Tongue (tissue), 3 donors: ENCODE measurements at places on chromosomes 4 and X. TPM values are rescaled to one million over a fixed set of nuclear protein-coding genes. Genes with fewer than 3 reads are reported as not detected.

GRCh38 chrX:21167011-21167410 lies 207.2 kb upstream of the CNKSR2 start:
- DNase-seq: no peak

- peak; percentile 62 for DNase-seq
Measured at GRCh38 chr4:118918388-118918787, 29.7 kb downstream of the SYNPO2 start.

GRCh38 chr4:124685851-124686250 lies 26.7 kb downstream of the ANKRD50 start:
- DNase-seq: no peak

GRCh38 chr4:185411849-185412248 lies 13.9 kb downstream of the UFSP2 start:
- DNase-seq: no peak

DNA sequence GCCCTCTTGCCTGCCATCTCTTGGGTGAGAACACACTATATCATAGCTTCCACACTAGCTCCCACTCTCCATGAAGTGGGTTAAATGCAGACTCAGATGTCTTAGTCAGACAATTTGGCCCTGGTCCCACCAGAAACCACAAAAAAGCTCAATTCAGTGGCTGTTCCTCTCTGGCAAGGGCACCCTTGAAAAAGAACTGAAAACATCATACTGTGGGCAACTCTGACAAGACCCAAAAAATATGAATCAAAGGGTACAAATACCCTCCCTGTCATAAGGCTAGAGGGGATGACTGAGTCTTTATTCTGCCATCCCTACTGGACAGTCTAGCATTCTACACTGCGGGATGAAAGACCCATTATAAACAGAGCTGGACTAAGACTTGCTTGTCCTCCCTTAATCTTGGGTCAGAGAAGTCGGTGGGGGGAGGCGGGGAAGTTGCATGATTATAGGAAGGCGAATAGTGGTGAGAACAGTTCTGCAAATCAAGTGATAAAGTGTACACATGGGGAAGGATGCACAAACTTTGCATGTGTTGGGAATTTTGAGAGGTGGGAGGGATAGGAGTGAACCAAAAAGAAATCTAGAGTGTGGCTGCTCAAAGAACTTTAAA lies 172.1 kb downstream of the OPHN1 start:
- peak; percentile 1 for DNase-seq

GRCh38 chr4:787561-787981 lies 38.4 kb downstream of the CPLX1 start:
- DNase-seq: no peak

GRCh38 chr4:6124386-6125102 lies 75.8 kb downstream of the JAKMIP1 start:
- DNase-seq: no peak

GRCh38 chr4:1519787-1520661 lies 113.8 kb upstream of the NKX1-1 start:
- no peak for DNase-seq

GRCh38 chrX:134743091-134743490 lies 84.8 kb upstream of the PLAC1 start:
- DNase-seq: peak; percentile 71

GRCh38 chr4:185115827-185116232 lies 27.2 kb upstream of the SLC25A4 start:
- DNase-seq: peak; percentile 76

Gene MAMLD1
- total RNA-seq: 3.5 TPM

DNA sequence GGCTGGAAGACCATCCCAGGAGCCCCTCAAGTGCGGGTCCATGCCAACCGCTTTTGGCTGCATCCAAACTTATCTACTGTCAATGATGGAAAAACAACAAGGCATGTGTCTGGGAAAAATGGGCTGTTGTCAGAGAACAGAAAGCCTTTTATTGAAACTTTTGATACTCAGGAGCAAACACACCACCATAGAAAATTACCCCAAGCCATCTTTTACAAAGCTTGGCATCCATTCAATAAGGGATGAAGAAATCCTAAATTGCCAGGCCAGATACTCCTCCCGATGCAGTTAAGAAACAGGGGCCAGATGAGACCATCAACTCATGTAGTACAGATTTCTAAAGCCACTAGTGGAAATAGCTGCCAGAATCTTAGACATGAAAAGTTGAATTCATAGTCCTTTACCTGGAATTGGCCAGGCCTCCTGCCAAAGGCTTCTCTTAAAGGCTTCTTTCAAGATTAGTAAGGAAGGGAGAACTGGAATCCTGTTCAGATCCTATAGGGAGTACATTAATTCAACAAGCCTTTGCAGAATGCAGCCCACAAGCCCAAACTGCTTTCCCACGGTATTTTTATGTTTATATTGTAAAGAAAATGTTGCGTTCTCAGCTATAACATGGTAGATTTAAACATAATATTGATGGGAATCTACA lies 145.4 kb upstream of the MAP3K15 start:
- peak; percentile 40 for DNase-seq

GRCh38 chr4:100268789-100269188 lies 78.5 kb upstream of the DDIT4L start:
- no peak for DNase-seq

GRCh38 chr4:76830964-76831703 lies 66.8 kb downstream of the SOWAHB start:
- DNase-seq: peak; percentile 49

- DNase-seq: no peak
Measured at GRCh38 chr4:170723171-170723570, 633.4 kb upstream of the AADAT start.

GRCh38 chrX:63761639-63762038 lies 23.4 kb downstream of the ARHGEF9 start:
- DNase-seq: no peak

DNA sequence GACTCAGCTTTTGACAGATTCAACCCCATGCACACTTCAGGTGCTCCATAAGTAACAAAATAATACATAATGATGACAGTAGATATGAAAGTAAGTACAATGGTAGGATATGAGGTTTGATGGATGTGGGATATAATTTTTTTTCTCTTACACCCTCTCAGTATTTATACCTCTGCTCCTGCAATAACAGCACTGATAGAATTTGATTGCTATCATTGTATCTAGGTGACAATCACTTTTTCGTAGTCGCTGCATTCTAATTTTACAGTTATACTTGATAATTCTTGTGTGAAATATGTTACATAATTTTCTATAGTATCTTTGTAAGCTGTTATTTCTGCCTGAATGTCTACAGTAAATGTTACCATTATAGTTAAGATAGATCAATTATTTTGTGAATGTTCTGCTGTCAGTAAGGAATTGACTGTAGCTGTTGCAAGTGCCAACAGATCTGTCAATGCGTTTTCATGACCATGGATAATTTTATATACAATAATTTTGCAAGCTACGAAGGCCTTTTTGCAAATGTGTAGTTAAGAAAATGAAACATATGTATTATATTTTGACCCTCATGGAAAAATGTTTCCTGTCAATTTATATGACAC lies 128.9 kb downstream of the BANK1 start:
- no peak for DNase-seq

Gene VCX3B
- total RNA-seq: not detected

Gene SLC25A5
- 127 TPM for total RNA-seq

- DNase-seq: peak; percentile 10
Measured at GRCh38 chr4:88528861-88529260, 5.3 kb upstream of the PYURF start.

DNA sequence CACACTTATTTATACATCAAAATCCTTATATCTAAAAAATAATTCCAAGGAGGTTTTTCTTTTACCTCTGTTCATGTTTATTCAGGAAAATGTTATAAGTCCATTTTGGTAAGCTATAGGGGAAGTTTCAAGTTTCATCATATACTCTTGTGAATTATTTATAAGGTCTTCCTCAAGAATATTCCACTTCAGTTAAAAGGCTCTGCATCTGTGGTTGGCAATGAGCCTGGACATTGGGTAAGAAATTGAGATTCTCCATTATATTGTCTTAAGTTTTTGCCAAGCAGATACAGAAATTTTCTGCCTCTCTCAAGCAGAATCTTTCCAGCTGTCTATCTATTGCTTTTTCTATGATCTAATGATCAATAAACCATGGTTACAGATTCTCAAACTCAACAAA lies 641.9 kb downstream of the NLGN4X start:
- no peak for DNase-seq

GRCh38 chr4:125350470-125351135 lies 35.8 kb downstream of the FAT4 start:
- no peak for DNase-seq

GRCh38 chr4:183563874-183564273 lies 59.0 kb downstream of the ING2 start:
- DNase-seq: no peak

Gene DRD5
- 1.1 TPM for total RNA-seq

Gene KCNE5
- 33.6 TPM for total RNA-seq

Gene CENPI
- 11.2 TPM for total RNA-seq

DNA sequence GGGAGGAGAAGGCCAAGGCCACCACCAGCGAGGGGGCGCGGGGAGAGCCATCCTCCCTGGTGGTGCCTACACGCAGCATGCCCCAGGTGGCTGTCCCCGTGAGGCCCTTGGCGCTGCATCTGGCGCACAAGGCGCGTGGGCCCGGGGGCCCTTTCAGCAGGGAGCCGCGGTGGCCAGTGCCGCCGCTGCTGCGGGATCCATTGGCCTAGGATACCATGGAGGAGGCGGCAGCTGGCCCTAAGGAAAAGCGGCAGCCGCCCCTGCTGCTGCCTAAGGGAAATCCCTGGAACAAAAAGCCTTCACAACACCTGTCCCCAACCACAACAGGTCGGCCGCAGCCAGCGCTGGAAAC lies 1059.6 kb downstream of the TECRL start:
- DNase-seq: no peak

DNA sequence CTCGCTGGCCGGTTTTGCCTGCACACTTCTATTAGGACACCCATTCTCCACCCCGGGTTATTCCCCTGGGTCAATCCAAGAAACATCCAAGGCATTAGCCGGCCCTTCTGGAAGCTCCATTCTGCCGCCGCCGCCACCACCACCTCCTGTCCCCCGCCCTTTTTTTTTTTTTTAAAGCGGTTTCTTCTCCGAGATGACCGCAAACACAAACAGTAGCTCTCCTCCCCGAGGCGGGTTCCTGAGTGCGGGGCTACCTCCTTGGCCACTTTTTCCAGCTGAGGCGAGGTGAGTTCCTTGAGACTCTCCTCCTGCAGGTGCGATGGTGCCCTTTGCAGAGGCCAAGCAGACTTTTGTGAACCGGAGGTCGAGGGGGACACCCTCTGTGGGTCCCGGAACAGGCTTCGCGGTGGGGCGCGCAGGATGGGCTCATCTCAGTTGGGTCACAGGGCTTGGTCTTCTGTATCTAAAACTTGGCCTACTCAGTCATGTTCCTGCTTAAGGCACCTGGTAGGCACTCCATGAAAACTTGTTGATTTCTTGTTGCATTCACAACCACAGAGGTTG lies 930 bp downstream of the NWD2 start:
- no peak for DNase-seq

DNA sequence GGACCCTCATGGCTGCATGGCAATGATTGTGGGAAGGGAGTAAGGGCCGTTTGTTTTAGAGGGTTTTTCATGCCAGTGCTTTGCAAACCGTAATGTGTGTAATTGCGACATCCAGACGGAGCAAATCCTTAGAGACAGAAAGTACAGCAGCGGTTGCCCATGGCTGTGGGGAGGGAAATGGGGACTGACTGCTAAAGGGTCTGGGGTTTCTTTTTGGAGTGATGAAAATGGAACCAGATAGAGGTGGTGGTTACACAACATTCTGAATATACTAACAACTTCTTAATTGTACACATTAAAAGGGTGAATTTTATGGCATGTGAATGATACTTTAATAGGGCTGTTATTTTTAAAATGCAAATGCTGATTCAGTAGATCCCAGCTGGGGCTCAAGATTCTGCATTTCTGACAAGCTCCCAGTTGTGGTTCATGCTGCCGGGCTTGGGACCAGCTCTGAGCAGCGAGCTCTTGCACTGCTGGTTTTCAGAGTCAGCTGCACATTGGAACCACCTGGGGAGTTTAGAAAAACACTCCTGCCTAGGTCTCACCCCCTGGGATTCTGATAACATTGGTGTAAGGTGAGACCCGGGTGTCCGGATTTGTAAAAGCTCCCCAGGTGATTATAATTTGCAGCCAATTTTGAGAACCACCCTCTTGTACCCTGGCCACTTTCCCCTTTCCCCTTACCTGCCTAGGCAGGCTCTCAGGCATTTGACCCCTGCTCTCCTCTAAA lies 47.7 kb downstream of the PRPS1 start:
- peak; percentile 46 for DNase-seq
